ENCODE measurements at places on chromosomes 1 and 21.

DNA sequence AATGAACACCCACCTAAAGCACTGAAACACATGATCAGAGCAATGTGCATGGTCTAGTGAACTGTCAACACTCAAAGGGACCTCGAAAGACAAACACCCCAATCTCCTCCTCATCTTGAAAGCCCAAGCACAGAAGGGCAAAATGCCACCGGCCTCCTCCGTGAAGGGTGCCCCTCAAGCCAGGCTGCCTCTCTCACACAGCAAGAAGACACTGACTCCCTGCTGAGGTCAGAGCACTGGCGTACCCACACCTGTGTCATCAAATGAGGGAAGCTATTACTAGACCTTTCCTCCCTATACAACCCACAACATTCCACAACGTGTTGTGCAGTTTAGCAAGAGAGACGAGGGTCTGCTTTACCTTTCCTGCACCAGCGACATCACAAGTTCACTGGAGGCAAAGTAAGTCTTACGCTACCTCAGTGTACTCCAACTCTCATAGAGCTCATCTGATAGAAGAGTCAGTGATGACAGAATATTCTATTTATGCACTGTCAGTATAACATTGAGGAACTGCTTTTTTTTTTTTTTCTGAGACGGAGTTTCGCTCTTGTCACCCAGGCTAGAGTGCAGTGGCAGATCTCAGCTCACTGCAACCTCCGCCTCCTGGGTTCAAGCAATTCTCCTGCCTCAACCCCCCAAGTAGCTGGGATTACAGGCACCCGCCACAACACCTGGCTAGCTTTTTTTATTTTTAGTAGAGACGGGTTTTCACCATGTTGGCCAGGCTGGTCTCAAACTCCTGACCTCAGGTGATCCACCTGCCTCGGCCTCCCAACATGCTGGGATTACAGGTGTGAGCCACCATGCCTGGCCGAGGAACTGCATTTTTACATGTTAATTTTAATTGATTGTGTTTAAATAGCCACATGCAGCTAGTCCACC lies 3.3 kb downstream of the SH3BP5L start:
- peaks cover 66% of the 10 kb centered on the region for H3K36me3 ChIP-seq
- DNase-seq, result no peak
- peak overlapping the region; percentile 71 for H3K27ac ChIP-seq
- H3K4me3 ChIP-seq, result peak overlapping the region; percentile 55

DNA sequence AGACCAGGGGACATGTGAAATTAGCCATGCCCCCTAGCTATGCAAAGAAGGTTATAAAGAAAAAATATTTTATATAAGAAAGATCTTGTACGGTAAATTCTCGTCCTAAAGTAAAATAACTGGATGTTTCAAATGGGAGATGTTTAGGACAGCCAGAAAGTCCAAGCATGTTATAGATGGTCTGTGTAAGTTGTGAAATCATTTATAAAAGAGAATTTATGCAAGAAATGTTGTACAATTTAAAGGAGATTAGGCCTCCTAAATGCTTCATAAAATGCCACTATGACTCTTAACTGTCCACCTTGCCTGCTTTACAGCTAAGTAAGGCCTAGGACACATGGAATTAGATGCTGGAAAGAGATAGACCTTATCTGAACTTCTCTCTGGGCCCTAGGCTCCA lies 118.1 kb upstream of the POGK start:
- H3K36me3 ChIP-seq, result no peaks in the 10 kb centered on the region
- no peak overlapping the region for H3K4me3 ChIP-seq
- no peak overlapping the region for H3K27ac ChIP-seq
- DNase-seq, result no peak

DNA sequence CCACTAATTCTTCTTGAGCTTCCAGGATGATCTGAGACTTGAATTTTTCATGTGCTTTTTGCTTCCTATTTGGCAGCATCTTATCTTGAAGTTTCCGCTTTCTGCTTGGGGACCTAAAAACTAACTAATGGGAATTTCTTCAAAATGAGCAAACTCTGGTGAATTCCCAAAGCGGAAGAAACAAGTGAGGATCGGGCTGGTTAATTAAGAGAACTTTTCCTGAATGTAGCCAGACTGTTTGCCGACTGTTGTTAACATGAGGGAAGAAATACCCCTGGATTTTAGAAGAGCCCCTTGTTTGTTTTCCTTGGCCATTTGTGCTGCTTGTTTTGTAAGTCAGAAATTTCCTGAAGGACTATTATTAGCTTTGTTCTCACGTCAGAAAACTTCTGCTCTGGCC lies 6.1 kb upstream of the SELE start:
- no peak overlapping the region for H3K27ac ChIP-seq
- peaks cover 33% of the 10 kb centered on the region for H3K27me3 ChIP-seq
- no peaks in the 10 kb centered on the region for H3K4me1 ChIP-seq
- DNase-seq, result no peak
- no peaks in the 10 kb centered on the region for H3K36me3 ChIP-seq

- H3K4me3 ChIP-seq, result no peak overlapping the region
- peaks cover 67% of the 10 kb centered on the region for H3K36me3 ChIP-seq
- no peak overlapping the region for H3K27ac ChIP-seq
- no peak for DNase-seq
- no peaks in the 10 kb centered on the region for H3K27me3 ChIP-seq
These were observed 216.1 kb downstream of the RPS6KC1 start for GRCh38 chr1:213266983-213267772.

DNA sequence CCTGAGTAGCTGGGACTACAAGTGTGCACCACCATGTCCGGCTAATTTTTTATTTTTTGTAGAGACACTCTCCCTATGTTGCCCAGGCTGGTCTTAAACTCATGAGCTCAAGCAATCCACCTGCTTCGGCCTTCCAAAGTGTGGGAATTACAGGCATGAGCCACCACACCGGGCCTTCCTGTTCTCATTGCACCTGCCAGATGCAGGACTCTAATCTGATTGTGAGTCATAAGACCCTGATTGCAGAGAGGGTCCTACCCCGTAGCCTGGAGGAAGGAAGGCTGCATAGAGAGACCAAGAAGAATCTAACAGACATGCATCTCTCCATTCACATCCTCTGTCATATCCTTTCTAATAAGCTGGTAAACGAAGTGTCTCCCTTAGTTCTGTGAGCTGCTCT lies 19.5 kb upstream of the CGN start:
- H3K27me3 ChIP-seq, result no peaks in the 10 kb centered on the region
- H3K4me1 ChIP-seq, result peaks cover 14% of the 10 kb centered on the region
- no peaks in the 10 kb centered on the region for H3K36me3 ChIP-seq
- no peak overlapping the region for H3K4me3 ChIP-seq
- H3K27ac ChIP-seq, result peak overlapping the region; percentile 66

DNA sequence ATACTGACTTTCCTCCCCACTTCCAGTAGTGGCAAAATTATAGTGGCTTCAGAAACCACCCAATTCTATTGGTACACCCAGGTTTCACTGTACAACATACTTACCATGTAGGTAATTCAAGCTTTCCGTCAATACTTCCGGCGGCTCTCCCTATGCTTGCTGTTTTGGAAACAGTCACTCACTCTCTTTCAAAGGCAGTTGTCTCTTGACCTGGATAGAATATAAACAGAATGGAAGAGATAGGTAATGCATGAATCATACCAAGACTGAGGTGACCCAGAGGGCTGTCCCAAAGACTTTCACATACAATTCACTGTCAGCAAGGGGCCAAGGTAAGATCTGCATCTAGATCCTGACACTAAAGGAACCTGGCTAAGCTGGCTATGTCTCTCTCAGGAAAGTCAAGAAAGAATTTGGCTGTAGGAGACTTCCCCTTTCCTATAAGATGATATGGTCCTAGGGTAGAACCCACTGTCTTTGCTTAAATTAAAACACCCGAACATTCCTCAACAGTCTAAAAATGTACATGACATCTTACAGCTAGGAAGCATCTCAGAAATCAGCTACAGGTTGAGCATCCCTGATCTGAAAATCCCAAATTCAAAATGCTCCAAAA lies 59.6 kb downstream of the LUZP1 start:
- no peaks in the 10 kb centered on the region for H3K27me3 ChIP-seq
- no peak overlapping the region for H3K27ac ChIP-seq
- DNase-seq, result no peak

DNA sequence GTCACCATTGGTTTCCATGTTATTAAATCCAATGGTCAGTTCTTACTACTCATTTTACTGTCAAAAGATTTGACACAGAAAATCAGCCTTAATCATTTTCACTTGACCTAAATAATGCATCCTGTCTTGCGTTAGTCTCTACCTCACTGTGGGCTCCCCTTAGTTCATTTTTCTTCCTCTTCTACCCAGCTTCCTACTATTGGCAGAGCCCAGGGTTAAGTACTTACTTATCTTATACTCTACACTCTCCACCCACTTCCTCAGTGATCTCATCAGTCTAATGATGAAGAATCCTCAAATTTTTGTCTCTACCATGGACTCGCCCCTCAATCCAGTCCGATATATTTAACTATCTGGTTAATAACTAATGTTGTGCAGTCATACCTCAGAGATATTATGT lies 735.9 kb downstream of the KCNT2 start:
- H3K36me3 ChIP-seq, result no peaks in the 10 kb centered on the region
- H3K27ac ChIP-seq, result no peak overlapping the region
- DNase-seq, result no peak
- no peaks in the 10 kb centered on the region for H3K27me3 ChIP-seq
- no peaks in the 10 kb centered on the region for H3K4me1 ChIP-seq
- no peak overlapping the region for H3K4me3 ChIP-seq

- H3K4me1 ChIP-seq, result peaks cover 68% of the 10 kb centered on the region
- H3K27me3 ChIP-seq, result no peaks in the 10 kb centered on the region
- no peak overlapping the region for H3K4me3 ChIP-seq
These were observed 6.4 kb downstream of the LAMC1 start for GRCh38 chr1:183029591-183030000.

DNA sequence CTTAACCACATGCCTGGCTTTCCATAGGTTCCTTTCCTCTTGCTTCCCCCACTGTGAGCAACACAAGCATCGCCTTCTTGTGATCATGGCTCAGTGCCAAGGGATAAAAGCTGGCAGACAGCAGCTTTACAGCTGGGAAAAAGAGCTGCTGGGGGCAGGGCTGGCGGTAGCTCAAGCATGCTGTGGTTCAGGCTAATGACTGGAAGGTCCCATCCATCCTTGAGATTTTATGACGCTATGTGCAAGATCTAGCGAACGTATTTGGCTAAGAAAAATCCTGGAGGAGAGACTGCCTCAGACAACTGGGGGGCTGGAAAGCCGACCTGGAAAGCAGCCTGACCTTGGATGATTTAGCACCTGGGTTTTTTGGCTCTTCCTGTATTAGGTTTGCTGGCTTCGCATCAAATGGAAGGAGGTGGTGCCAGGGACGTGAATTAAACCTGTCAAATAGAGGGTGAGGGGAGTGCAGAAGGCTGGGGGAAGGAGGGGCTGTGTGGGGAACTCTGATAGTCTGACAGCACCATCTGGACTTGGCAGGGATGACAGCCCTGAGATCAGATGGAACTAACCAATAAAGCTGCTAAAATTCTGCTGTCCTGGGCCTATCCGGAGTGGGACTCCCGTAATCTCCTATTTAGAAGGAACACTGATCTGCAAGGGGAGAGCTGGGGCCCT lies 34.8 kb downstream of the ZMYND12 start:
- DNase-seq, result no peak
- peaks cover 20% of the 10 kb centered on the region for H3K27me3 ChIP-seq
- no peaks in the 10 kb centered on the region for H3K36me3 ChIP-seq
- H3K27ac ChIP-seq, result no peak overlapping the region
- H3K4me3 ChIP-seq, result no peak overlapping the region

GRCh38 chr1:234262754-234263105 lies 110.5 kb upstream of the COA6 start:
- no peak overlapping the region for H3K27ac ChIP-seq
- H3K36me3 ChIP-seq, result no peaks in the 10 kb centered on the region
- H3K4me1 ChIP-seq, result no peaks in the 10 kb centered on the region
- peaks cover 19% of the 10 kb centered on the region for H3K27me3 ChIP-seq
- H3K4me3 ChIP-seq, result no peak overlapping the region

DNA sequence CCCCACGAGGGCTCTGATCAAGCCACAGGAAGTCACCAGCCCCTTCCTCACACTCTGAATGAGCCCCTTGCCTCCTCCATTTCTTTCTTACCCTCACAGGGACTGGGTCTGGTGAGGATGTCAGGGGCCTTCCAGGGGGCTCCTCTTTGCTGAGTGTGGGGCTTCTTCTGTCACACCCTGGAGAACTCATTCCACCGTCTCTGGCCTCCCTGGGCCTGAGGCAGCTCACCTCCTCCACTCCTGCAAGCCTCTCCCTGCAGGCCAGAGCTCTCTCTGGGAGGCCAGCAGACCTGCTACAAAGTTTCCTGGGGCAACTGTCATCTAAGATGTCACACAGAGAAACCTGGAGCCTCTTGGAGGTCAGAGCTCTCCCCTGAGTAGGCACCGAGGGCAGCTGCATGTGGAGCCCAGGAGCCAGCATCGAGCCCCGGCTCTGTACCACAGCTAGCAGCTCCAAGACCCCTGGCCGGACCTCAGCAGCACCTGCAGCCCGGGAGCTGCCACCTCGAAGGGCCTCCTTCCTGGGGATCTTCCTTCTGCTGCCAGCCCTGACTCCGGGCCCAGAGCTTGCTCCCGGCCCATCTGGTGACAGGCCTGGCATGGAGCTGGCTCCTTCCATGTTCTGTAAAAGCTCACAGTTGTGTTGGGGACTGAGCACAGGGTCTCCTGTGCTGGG lies 1.1 kb downstream of the SPOCD1 start:
- no peak overlapping the region for H3K4me3 ChIP-seq
- H3K36me3 ChIP-seq, result no peaks in the 10 kb centered on the region
- peaks cover 44% of the 10 kb centered on the region for H3K4me1 ChIP-seq
- no peak for DNase-seq
- peak overlapping the region; percentile 73 for H3K27ac ChIP-seq
- H3K27me3 ChIP-seq, result no peaks in the 10 kb centered on the region

DNA sequence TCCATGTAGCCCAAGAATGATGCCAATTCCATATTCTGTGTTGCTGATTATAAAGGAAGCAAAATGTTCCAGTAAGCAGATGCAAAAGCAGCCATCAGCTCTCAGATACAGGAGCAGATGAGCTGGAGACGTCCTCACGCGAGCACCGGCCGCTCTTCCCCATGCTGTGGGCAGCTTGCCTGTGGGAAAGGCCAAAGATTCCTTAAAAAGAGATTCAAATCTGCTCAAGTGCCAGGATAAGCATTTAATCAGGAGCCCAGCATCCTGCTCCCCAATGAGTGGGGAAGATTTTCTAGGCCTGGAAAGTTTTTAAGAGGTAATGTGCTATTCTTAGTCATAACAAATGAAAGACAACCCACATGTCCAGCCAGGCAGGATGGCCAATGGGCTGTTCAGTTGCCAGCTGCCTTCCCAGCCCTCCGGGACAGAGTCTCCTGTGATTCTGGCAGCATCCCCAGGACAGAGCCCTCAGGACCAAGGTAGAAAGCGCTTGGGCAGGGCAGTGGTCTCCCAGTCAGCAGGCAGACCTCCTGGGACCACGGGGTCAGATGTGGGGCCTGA lies 108.2 kb upstream of the TMPRSS2 start:
- peaks cover 43% of the 10 kb centered on the region for H3K27me3 ChIP-seq
- no peaks in the 10 kb centered on the region for H3K36me3 ChIP-seq
- no peak for DNase-seq
- H3K4me3 ChIP-seq, result no peak overlapping the region
- no peaks in the 10 kb centered on the region for H3K4me1 ChIP-seq

GRCh38 chr1:48001696-48002095 lies 4.5 kb upstream of the TRABD2B start:
- no peak for DNase-seq

- H3K27ac ChIP-seq, result no peak overlapping the region
- no peak overlapping the region for H3K4me3 ChIP-seq
- H3K36me3 ChIP-seq, result no peaks in the 10 kb centered on the region
- no peaks in the 10 kb centered on the region for H3K27me3 ChIP-seq
These were observed 76.3 kb upstream of the COX20 start for GRCh38 chr1:244759158-244759557.

Measured in stimulated activated naive B cell treated with anti-CD40 and anti-IgM and Interleukin-4, amounts not matched to agents 10 μg/mL and 1 μg/mL and 100 μg/mL, for 72 hours (primary cell).